ENCODE measurements at places on chromosomes 13 and 19.

DNA sequence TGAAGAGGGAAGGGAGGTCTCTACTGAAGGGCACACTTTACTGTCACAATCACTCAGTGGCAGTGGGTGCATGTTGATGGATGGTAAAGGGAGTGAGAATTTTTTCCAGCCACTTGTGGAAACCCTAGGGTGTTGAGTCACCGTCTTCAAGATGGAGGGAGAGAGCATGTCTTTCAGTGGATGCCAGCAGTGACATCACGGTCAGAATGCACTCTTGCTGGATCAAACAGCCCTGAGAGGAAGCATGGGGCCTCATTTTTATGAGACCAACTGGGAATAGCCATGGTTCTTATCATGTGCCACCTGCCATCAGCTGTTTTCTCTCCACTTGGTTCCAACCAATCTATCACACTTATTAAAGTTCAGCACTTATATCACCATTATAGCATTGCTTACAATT is 182.5 kb downstream of the KCNRG start:
- H3K36me3 ChIP-seq: peaks cover 7% of the 10 kb centered on the region
- DNase-seq: no peak
- no peak overlapping the region for H3K4me3 ChIP-seq
- H3K4me1 ChIP-seq: peaks cover 10% of the 10 kb centered on the region
- no peak overlapping the region for H3K27ac ChIP-seq
- H3K27me3 ChIP-seq: no peaks in the 10 kb centered on the region

GRCh38 chr19:3003046-3003445 is 25.7 kb downstream of the TLE6 start:
- no peak overlapping the region for H3K27ac ChIP-seq
- DNase-seq: no peak
- H3K27me3 ChIP-seq: no peaks in the 10 kb centered on the region

GRCh38 chr19:2578391-2578890 is 102.5 kb downstream of the GADD45B start:
- peaks cover 2% of the 10 kb centered on the region for H3K4me1 ChIP-seq
- DNase-seq: no peak
- H3K27ac ChIP-seq: no peak overlapping the region
- H3K27me3 ChIP-seq: peaks cover 6% of the 10 kb centered on the region
- H3K4me3 ChIP-seq: no peak overlapping the region

- no peak overlapping the region for H3K27ac ChIP-seq
- no peak for DNase-seq
- H3K36me3 ChIP-seq: peaks cover 2% of the 10 kb centered on the region
- no peak overlapping the region for H3K4me3 ChIP-seq
- H3K4me1 ChIP-seq: peaks cover 2% of the 10 kb centered on the region
Observed at GRCh38 chr13:23637829-23638228, 67.6 kb downstream of the TNFRSF19 start.

- H3K4me1 ChIP-seq: peaks cover 16% of the 10 kb centered on the region
- no peak overlapping the region for H3K27ac ChIP-seq
- peaks cover 11% of the 10 kb centered on the region for H3K36me3 ChIP-seq
- no peak overlapping the region for H3K4me3 ChIP-seq
- no peak for DNase-seq
Observed at GRCh38 chr19:13008926-13009787, 13.9 kb downstream of the NFIX start.

- H3K36me3 ChIP-seq: no peaks in the 10 kb centered on the region
- no peak overlapping the region for H3K4me3 ChIP-seq
- H3K27ac ChIP-seq: no peak overlapping the region
- DNase-seq: no peak
- no peaks in the 10 kb centered on the region for H3K4me1 ChIP-seq
- peaks cover 24% of the 10 kb centered on the region for H3K27me3 ChIP-seq
Observed at GRCh38 chr19:14818588-14818987, 16.4 kb downstream of the OR7A5 start.

DNA sequence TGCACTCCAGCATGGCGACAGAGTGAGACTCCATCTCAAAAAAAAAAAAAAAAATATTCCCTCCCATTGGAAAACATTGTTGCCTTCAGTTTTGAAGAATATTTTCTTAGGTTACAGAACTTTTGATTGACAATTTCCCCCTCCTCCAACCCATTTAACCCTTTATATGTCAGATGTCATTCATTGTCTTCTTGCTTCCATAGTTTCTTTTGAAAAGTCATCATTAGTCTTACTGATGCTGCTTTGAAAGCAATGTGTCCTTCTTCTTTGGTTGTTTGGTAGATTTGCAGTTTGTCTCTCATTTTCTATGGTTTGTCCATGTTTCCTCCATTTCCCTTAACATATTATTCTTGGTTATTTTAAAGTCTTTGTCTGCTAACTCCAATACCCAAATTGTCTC is 25.4 kb downstream of the ZNF558 start:
- H3K27ac ChIP-seq: no peak overlapping the region
- no peaks in the 10 kb centered on the region for H3K4me1 ChIP-seq
- no peaks in the 10 kb centered on the region for H3K27me3 ChIP-seq
- no peak overlapping the region for H3K4me3 ChIP-seq
- H3K36me3 ChIP-seq: peaks cover under 1% of the 10 kb centered on the region

DNA sequence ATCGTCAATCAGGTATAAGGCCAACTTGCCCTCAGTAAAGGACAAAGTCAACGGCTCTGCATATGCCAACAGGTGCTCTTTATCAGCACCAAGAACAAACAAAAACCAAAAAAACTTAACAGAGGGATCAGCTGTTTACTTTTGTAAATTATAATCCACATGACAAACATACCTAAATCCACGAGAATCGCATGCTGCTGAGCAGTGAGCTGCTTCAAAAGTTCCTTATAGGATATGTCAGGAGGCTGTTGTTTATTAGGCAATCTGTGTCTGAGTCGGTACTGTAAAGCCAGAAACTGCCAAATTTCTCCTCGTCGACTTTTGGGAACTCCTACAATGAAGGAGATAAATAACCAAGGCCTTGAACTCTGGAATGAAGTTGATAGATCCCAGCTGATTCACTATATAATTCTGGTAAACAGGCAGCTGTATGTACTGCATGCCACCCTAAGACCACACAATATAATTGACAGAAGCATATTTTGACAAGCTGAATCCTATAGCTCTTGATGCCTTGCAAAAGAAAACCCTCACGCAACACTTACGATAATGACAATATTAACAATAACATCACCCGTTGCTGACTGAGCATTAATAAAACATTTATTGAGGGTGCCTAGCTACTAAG is 179.8 kb downstream of the TBC1D4 start:
- H3K4me3 ChIP-seq: no peak overlapping the region
- no peaks in the 10 kb centered on the region for H3K27me3 ChIP-seq

GRCh38 chr13:28401303-28402056 is 93.4 kb downstream of the FLT1 start:
- no peaks in the 10 kb centered on the region for H3K4me1 ChIP-seq
- H3K36me3 ChIP-seq: no peaks in the 10 kb centered on the region
- no peak for DNase-seq
- no peak overlapping the region for H3K27ac ChIP-seq
- no peak overlapping the region for H3K4me3 ChIP-seq

DNA sequence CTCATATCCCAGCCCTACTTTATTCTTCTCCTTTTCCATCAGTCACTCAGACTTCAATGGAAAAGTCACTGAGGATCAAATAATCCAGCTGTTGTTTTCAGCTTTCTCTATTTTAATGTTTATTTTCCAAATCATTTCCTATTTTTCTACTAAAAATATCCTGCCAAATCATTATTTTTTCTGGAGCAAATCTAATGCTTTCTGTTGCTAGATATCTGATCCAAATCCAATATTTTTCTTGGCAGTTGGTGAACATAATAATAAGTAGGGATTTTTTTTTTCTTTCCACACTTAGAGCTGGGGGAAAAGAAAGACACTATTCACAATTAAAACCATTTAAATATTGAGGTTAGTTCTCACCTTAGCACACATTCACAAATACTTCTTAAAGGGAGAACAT is 656.1 kb downstream of the DACH1 start:
- H3K36me3 ChIP-seq: no peaks in the 10 kb centered on the region
- H3K4me1 ChIP-seq: no peaks in the 10 kb centered on the region
- no peak overlapping the region for H3K4me3 ChIP-seq
- no peaks in the 10 kb centered on the region for H3K27me3 ChIP-seq
- no peak for DNase-seq
- no peak overlapping the region for H3K27ac ChIP-seq

DNA sequence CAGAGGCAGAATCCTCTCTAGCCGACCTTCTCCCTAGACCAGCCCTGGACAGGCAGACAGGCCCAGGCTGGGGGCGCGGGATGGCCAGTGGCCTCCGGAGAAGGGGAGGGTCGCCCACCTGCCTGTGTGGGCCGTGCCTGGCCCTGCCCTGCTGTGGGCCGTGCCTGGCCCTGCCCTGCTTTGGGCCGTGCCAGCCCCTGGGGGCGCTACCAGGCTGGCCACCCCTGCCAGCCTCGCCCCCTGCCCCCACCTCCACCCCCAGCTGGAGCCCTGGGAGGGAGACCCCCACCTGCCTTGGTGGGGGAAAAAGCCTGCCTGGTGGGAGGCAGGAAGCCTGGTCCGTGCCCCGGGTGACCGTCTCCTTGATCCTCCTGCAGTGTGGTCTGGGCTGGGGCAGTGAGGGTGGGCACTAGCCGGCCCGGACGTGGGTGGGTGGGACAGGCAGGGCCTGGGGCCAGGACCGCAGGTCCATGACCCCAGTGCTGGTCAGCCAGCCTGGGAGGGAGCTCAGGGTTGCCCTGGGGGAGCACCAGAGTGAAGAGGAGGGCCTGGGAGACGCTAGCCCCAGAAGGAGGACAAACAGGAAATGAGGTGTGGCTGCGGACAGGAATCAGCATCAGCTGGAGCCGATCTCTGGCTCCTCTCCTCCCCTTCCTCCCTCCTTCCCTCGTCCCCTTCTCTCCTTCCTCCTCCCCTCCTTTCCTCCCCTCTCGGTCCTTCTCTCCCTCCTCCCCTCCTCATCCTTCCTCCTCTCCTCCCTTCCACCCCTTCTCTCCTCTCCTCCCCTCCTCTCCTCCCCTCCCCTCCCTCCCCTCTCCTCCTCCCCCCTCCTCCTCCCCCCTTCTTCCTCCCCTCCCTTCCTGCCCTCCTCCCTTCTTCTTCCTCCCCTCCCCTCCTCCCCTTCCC is 5.1 kb upstream of the MKNK2 start:
- no peaks in the 10 kb centered on the region for H3K27me3 ChIP-seq
- H3K4me3 ChIP-seq: peak overlapping the region; percentile 75
- H3K27ac ChIP-seq: peak overlapping the region; percentile 96
- peaks cover 25% of the 10 kb centered on the region for H3K36me3 ChIP-seq
- no peak for DNase-seq

- peaks cover 16% of the 10 kb centered on the region for H3K4me1 ChIP-seq
- H3K27ac ChIP-seq: peak overlapping the region; percentile 78
- no peaks in the 10 kb centered on the region for H3K36me3 ChIP-seq
- H3K4me3 ChIP-seq: no peak overlapping the region
- DNase-seq: no peak
- no peaks in the 10 kb centered on the region for H3K27me3 ChIP-seq
Observed at GRCh38 chr19:28553764-28554163, 659.2 kb downstream of the UQCRFS1 start.

DNA sequence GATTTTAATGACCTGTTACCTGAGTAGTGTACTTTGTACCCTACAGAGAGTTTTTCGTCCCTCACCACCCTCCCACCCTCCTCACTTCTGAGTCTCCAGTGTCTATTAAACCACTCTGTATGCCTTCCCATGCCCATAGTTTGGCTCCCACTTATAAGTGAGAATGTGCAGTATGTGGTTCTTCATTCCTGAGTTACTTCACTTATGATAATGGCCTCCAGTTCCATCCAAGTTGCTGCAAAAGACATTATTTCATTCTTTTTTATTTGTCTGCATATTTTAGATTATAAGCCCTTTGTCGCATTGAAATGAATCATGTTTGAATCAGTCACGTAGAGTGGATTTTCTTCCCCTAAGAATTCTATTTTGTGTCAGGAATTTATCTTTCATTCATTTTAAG is 12.2 kb upstream of the HTR2A start:
- DNase-seq: no peak
- H3K4me3 ChIP-seq: no peak overlapping the region
- H3K27me3 ChIP-seq: peaks cover 40% of the 10 kb centered on the region
- no peaks in the 10 kb centered on the region for H3K4me1 ChIP-seq
- no peak overlapping the region for H3K27ac ChIP-seq

DNA sequence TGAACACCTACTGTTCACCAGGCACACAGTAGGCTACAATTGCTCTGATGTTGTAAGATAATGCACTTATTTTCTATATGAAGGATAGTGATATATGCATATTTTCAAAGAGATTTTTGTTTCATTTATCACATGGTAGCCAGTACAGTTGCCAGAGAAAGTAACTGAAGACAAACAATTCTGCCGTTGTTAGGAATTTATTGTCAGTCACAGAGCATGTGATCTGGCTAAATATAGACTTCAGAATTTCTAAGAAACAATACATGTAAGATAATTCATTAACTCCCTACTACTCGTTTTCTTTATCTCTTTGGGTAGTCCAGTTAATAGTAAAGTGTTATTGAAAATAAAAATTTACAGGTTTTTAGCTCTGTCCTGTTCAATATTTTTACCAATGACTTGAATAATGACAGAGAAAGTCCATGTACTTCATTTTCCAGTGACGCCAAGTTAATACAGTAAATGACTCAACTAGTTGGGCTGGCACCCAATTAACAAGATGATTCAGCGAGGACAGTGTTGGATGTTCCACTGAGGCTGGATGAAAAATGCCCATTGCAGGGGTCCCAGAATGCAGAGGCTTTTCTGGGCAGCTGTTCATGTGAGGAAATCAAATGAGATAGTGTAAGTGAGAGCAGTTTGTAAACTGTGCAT is 35.6 kb downstream of the GJA3 start:
- H3K27me3 ChIP-seq: peaks cover 18% of the 10 kb centered on the region
- H3K4me1 ChIP-seq: no peaks in the 10 kb centered on the region
- peaks cover 6% of the 10 kb centered on the region for H3K36me3 ChIP-seq
- DNase-seq: no peak
- H3K4me3 ChIP-seq: no peak overlapping the region
- H3K27ac ChIP-seq: no peak overlapping the region

GRCh38 chr13:32013181-32013580 is 18.4 kb upstream of the FRY start:
- H3K36me3 ChIP-seq: no peaks in the 10 kb centered on the region
- H3K4me1 ChIP-seq: no peaks in the 10 kb centered on the region
- H3K27ac ChIP-seq: no peak overlapping the region
- no peak overlapping the region for H3K4me3 ChIP-seq
- no peak for DNase-seq

GRCh38 chr13:106526738-106527444 is 8.6 kb downstream of the EFNB2 start:
- peaks cover 3% of the 10 kb centered on the region for H3K36me3 ChIP-seq
- no peak overlapping the region for H3K27ac ChIP-seq
- no peak for DNase-seq
- H3K4me3 ChIP-seq: no peak overlapping the region

GRCh38 chr13:109426690-109426990 is 359.7 kb downstream of the IRS2 start:
- no peaks in the 10 kb centered on the region for H3K27me3 ChIP-seq
- no peaks in the 10 kb centered on the region for H3K4me1 ChIP-seq
- no peak for DNase-seq
- H3K36me3 ChIP-seq: no peaks in the 10 kb centered on the region
- H3K4me3 ChIP-seq: no peak overlapping the region

- no peaks in the 10 kb centered on the region for H3K27me3 ChIP-seq
- H3K4me1 ChIP-seq: peaks cover 28% of the 10 kb centered on the region
- H3K36me3 ChIP-seq: peaks cover 28% of the 10 kb centered on the region
- H3K4me3 ChIP-seq: no peak overlapping the region
- H3K27ac ChIP-seq: no peak overlapping the region
- DNase-seq: no peak
Observed at GRCh38 chr19:34353546-34353945, 11.4 kb upstream of the GPI start.

GRCh38 chr19:35899547-35900214 is 659 bp downstream of the NFKBID start:
- no peaks in the 10 kb centered on the region for H3K27me3 ChIP-seq
- peak overlapping the region; percentile 100 for H3K27ac ChIP-seq
- peak overlapping the region; percentile 96 for H3K4me3 ChIP-seq
- DNase-seq: peak; percentile 79
- peaks cover 52% of the 10 kb centered on the region for H3K4me1 ChIP-seq
- peaks cover 68% of the 10 kb centered on the region for H3K36me3 ChIP-seq

Measured in effector memory CD8-positive, alpha-beta T cell (primary cell).